ENCODE measurements at places on chromosomes 5 and 9.

DNA sequence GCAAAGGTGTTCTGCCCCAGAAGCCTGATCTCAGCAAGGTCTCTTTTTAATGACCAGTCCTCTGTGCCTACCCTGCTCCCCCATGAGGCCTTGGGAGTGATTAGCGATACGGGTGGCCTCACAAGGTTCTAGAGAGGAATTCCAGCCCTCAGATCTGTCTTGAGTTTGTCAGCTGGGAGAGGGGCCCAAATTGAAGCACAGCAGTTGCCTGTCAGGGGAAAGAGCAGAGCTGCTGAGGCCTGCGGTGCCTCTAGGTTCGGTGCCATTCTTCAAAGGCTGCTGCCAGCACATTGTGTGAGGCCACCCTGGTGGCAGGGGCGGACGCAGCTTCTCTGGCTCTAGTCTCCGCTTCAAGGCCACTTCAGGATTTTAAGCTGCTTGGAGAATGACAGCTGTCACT lies 85.7 kb upstream of the GRIA1 start:
- no peak for DNase-seq

GRCh38 chr9:121305269-121305994 lies 37.5 kb downstream of the GSN start:
- DNase-seq, result no peak

GRCh38 chr5:78056901-78057514 lies 237.5 kb downstream of the AP3B1 start:
- DNase-seq, result no peak

- no peak for DNase-seq
Observed at GRCh38 chr5:171633776-171634470, 151.7 kb upstream of the SMIM23 start.

GRCh38 chr5:146007270-146007669 lies 70.9 kb downstream of the SH3RF2 start:
- DNase-seq, result no peak

DNA sequence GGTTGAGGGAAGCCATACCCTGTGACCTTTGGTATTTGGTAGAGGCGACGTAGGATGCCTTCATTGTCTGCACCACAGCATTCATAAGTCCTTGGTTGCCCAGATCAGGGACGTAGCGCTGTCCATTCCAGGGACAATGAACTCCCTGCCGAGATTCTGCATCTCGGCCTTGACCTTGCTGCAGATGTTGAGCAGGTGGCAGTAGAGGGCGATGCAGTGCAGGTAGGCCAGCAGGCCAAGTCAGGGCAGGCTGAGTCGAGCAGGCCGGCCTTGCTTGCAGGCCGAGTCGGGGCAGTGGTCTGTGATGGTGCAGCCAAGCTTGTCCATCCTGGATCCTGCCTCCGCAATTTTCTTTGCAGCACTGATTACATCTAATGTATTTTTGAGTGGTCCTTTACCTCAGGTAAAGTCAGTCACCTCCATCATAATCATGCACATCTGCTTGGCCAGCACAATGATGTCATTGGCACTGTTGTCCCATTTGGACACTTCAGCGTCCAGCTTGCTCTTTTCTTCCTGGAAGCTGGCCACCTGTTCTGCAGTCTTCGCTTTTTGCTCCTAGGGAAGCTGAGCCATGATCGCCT lies 93.4 kb upstream of the CCDC112 start:
- DNase-seq, result no peak

DNA sequence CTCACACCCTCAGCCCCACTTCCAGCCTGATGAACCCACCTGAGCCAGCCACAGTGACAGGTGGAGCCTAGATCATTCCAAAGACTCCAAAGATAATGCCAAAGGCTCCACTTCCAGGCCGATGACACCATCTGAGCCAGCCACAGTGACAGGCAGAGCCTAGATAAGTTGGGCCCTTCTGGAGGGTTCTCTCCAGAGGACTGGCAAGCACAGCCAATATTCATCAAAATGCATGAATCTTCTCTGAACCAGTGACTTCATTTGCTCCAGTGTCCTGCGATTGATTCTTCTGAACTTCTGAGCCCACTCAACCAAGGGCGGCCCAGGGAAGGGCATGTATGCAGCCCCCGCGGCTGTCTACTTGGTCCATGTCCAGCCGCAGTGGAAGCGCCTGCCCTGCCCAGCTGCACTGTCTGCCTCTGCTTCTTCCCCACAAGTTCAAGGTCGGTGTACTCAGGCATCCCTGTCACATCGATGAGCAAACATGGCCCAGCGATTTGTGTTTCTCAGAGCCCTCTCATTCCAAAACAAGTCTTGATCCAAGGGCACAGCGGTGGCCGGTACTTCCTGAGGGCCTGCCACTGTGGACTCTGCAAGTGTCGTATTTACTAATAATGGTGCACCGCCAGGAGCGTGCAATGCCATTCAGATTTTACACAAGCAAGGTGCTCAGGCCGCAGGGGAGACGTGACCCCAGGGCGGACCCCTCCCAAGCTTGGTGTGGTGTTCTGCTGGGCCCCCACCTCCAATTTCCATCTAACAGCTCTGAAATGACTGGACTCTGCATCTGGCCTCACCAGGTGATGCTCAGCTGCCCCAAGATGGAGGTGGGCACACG lies 107.0 kb downstream of the VAV2 start:
- no peak for DNase-seq

GRCh38 chr9:81431641-81432040 lies 257.7 kb downstream of the TLE1 start:
- no peak for DNase-seq

DNA sequence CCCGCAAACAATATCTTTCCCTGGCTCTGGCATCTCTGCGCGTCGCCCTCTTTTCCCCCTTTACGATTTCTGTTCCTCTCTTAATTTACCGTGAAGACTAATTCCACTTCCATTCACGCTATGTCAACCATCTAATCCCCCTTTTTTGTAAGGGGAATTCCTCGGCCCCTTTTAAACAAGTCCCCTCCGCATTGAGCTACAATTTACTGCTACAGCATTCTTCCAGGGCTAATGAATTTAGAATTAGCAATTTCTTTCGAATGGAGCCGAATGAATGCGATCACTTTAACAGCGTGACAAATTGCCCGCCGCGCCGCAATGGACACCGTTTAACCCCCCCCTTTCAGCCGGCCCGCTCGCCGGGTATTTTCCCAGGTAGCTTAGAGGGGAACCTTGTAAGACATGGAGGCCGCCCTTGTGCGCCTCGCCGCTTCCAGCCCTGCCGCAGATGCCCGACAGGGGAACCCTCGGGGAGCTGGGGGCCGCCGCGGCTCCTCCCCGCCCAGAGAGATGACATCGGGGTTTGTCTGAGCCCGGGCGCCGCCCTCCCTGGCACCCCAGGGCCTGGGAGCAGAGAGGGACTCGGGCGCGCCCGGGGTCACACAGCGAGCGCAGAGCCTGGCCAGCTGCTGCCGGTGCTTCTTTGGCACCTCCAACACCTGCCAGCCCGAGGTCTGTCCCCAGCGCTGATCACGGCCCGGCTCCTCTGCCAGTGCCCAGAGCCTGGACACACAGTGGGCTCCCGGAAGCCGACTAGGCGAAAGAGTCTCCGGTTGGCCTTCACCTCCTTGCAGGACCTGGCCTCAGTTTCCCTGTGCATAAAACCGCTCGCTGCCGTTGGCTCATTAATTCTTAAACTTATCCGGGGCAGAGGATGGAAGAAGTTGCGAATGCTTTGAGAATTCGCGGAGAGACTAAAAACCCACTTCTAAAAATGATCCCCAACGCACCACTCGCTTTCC lies 1.3 kb downstream of the PRDM12 start:
- no peak for DNase-seq

GRCh38 chr9:111815285-111816070 lies 20.7 kb upstream of the SHOC1 start:
- DNase-seq, result no peak

DNA sequence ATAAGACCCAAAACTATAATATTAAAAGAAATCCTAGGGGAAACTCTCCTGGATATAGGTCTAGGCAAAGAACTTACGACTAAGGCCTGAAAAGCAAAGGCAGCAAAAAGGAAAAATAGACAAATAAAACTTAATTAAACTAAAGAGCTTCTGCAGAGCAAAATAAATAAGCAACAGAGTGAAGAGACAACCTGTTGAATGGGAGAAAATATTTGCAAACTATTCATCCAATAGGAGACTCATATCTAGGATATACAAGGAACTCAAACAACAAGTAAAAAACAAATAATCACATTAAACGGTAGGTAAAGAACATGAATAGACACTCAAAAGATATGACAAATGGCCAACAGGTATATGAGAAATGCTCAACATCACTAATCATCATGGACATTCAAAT lies 318.6 kb downstream of the CSNK1G3 start:
- DNase-seq, result no peak

GRCh38 chr5:77629509-77630113 lies 8.9 kb downstream of the OTP start:
- DNase-seq, result no peak

GRCh38 chr5:1524481-1524798 lies 680 bp upstream of the LPCAT1 start:
- no peak for DNase-seq

DNA sequence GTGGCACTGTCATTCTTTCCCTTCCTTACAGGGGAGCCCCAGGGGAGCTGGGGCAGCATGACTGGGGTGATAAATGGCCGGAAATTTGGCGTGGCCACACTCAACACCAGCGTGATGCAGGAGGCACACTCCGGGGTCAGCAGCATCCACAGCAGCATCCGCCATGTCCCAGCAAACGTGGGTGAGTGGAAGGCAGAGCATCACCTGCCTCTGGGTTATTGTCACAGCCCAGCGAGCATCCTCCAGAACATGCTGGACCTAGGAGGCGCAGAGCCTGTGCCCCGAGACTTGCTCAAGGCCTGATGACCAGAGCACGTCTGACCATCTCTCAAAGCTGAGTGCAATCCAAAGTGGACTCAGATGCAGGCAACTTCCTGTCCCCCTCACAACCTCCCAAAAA lies 22.2 kb upstream of the ASS1 start:
- DNase-seq, result no peak

GRCh38 chr9:137688725-137689124 lies 69.9 kb downstream of the EHMT1 start:
- DNase-seq, result no peak

DNA sequence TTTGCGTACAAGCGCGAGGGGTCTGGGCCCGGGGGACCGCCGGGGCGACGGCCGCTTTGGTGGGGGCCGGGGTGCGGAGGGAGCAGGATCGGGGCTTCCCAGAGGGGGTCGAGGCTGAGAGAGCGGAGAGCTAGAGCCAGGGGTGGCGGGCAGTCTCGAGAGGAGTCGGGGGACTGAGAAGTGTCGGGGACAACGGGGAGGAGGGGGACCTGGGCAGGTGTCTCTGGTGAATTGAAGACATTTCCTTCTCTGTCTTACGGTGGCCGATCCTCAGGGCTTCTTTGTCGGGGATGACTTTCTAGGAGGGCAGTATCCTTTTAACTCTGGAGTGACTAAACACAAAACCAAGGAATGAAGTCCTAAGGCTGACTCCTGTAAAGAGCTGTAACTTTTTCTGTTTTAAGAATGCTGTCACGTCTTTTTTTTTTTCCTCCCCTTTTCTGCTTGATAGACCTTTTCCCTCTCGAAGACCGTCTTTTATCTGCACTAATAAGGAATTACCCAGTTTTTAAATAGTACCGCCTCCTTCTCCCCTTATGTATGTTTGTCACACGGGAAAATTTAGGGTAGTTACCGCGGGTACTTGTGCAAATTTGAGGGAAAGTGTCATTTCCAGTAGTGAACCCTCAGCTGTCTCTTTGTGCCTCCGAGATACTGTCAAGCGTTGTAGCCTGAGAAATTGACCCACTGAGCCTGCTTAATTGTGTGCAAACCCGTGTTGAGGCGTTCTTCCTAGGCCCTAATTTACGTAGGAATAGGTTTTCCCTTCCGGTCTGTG lies 822 bp downstream of the DENND4C start:
- no peak for DNase-seq

GRCh38 chr5:172321593-172321992 lies 38.0 kb upstream of the UBTD2 start:
- no peak for DNase-seq

GRCh38 chr5:108003178-108003577 lies 332.4 kb upstream of the EFNA5 start:
- no peak for DNase-seq

DNA sequence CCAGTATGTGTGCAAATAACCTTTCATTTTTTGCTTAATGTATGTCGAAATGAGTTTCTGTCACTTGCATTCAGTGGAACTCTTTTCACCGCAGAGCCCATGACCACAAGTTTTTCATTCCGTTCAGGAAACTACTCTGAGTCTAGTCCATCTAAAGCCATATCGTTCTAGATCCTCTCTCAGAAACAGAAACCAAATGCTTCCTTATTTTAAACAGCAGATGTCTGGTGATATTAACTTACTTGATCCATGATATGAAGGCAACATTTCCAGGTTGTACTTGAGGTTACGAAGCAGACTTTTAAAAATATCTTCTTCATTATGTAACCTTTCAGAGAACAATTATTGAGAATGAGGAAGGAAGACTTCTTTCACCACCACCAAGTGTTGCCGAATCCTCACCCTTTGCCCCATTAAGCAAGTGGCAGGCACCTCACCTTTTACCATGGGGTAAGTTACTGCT lies 72.4 kb upstream of the GNAQ start:
- no peak for DNase-seq

- no peak for DNase-seq
Observed at GRCh38 chr5:147727200-147727599, 55.3 kb downstream of the JAKMIP2 start.

DNA sequence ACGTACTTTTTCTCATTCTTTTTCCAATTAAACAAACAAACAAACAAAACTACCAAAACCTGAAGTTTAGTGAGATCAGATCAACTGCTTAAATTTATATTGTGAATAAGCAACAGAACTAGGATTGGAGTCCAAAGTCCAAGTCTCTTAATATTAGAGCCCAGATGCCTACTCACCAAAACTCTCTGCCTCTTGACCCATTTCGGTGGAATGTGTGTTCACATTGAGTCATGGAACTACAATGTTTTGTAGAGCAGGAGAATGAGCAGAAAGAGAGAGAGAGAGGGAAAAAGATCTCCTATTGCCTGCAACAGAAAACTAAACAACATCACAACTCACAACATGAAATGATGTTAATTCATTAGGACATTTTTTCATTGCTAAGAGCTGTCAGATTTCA lies 751.1 kb downstream of the TLR4 start:
- no peak for DNase-seq

- DNase-seq, result no peak
Observed at GRCh38 chr9:33288828-33289483, 1.4 kb upstream of the NFX1 start.

- DNase-seq, result no peak
Observed at GRCh38 chr5:93653716-93654115, 70.7 kb downstream of the NR2F1 start.

GRCh38 chr9:95204710-95205109 lies 112.8 kb downstream of the FANCC start:
- no peak for DNase-seq

GRCh38 chr5:34580983-34581382 lies 75.1 kb upstream of the RAI14 start:
- DNase-seq, result no peak

GRCh38 chr5:16497546-16497945 lies 31.9 kb upstream of the ZNF622 start:
- DNase-seq, result no peak

DNA sequence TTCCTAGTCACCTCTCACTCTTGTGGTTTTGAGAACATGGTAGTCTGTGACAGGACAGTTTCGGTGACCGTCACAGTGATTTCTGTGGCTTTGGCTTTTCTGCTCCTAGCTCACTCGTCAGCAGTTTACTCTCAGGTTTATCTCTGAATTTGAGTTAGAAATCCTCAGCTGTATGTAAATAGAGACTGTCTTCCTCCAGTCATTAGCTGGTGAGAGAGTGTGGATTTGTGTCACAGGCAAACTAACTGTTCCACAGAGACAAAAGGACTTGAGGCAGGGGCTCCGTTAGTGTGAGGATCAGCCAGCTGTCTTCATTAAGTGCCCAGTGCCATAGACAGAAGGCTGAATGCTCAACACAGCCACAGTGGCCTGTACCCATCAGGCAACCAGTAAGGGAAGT lies 131.4 kb downstream of the CD180 start:
- peak; percentile 8 for DNase-seq

Data from stimulated activated CD4-positive, alpha-beta T cell treated with anti-CD3 and anti-CD28 coated beads, Interleukin-4, amount 100 ng/mL, for 48 hours (primary cell).